Activated T-cell treated with anti-CD3 and anti-CD28 coated beads, Interleukin-2, amount 50 U/mL, for 72 hours (primary cell): ENCODE measurements at places on chromosomes 2 and 18. TPM values are rescaled to one million over a fixed set of nuclear protein-coding genes. Genes with fewer than 3 reads are reported as not detected.

GRCh38 chr18:10928772-10929373 is 220.5 kb downstream of the PIEZO2 start:
- no peak for DNase-seq

The PELI1 gene
- 59.4 TPM for total RNA-seq

The CYP27C1 gene
- not detected for total RNA-seq

DNA sequence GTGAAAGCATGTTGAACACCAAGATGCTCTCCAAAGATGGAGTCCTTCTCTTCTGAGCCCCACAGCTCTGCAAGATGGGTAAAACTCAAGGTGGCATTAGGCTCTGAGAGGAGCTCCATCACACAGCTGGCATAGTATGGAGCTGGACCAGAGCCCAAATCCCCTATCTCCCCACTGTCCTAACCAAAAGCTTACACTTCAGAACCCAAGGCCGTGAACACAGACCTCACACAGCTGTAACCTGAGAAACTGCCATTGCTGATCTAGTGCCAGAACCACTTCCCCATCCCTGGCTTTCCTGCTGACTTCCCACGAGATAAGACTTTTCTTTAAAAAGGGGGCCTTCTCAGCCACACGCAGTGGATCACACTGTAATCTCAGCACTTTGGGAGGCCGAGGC is 25.0 kb downstream of the TTC32 start:
- DNase-seq: no peak

GRCh38 chr2:98870516-98871158 is 65.4 kb downstream of the CRACDL start:
- no peak for DNase-seq

DNA sequence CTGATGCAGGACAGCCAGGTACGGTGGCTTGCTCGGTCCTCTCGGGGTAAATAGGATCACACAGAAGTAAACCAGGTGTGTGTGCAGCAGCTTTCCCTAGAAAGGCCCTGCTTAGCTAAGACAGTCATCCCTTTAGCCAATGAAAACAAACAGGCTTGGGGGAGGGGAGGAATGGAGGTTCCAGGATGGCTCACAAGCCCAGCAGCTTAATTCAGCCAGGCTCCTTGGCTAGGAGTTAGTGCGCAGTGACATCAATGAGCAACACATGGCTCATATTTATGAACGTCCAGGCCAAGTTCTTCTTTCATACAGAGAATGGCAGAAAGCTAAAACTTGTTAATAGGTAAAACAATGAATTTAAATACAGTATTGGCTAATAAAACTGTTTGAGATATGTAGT is 10.2 kb downstream of the IAH1 start:
- no peak for DNase-seq

DNA sequence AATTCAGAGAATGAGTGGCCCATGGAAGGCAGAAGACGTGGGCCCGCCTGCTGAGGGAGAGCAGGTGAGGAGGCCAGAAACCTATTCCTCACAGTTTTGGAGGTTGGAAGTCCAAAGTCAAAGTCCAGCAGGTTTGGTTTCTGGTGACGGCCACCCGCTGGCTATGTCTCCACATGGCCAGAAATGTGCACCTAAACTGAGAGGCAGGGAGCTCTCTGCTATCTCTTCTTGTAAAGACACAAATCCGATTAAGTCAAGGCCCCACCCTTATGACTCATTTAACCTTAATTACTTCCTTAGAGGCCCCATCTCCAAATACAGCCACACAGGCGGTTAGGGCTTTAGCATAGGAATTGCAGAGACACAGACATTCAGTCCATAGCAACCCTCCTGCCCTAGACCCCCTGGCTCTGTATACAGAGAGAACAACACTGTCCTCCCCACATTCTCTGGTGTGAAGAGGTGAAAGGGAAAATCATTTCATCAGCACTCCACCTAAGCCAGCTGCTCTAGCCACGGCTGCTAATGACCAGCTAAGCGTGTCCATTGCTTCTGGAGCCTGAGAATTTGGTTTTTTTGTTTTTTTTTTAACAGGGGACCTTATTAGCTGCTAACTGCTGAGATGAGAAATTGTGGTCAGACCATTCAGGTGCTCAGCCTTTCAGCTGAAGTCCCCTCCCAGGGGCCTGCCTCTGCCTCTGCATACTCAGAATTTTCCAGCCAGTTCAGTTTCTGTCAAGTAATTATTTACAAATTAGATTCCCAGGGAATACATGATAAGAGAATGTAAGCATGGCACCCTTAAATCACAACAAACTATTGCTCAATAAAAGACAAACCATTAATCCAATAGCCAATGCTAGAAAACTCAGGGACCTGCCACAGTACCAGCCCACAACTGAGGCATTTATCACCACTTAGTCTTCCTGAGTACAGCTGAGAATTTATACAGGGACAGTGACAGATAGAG is 368.7 kb upstream of the ID2 start:
- no peak for DNase-seq

The CD207 gene
- not detected for total RNA-seq
